ENCODE measurements at places on chromosomes 1 and 21. TPM values are rescaled to one million over a fixed set of nuclear protein-coding genes. Genes with fewer than 3 reads are reported as not detected.

GRCh38 chr1:205339717-205340116 is 17.0 kb downstream of the KLHDC8A start:
- H3K27me3 ChIP-seq, result peaks cover 17% of the 10 kb centered on the region
- no peaks in the 10 kb centered on the region for H3K36me3 ChIP-seq
- no peak overlapping the region for H3K27ac ChIP-seq
- H3K4me3 ChIP-seq, result no peak overlapping the region

RGSL1 gene
- total RNA-seq, result not detected

DNA sequence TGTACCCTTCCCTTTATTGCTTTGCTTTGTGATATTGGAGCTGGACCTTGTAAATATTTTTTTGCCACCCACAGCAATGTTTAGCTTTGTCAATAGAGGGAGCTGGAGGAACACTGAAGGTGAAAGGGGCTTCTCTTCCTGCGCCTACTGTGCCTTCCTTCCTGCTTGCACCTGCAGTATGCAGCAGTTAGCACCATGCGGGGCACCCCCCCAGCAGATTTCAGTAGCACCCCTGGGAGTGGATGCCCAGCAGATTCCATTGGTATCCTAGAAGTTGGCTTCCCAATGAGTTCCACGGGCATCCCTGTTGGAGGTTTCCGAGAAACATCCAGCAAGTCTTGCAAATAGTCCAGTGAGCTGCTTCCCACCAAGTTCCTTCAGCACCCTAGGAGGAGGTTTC is 25.6 kb downstream of the S100A10 start:
- H3K27ac ChIP-seq, result no peak overlapping the region
- no peak for DNase-seq
- no peaks in the 10 kb centered on the region for H3K36me3 ChIP-seq
- peaks cover 18% of the 10 kb centered on the region for H3K4me1 ChIP-seq
- no peak overlapping the region for H3K4me3 ChIP-seq
- H3K27me3 ChIP-seq, result no peaks in the 10 kb centered on the region

TRIM62 gene
- 2.4 TPM for total RNA-seq

CD244 gene
- total RNA-seq, result 0.41 TPM

Measured in right atrium auricular region (tissue), 2 donors.